ENCODE measurements at places on chromosomes 1 and 21. TPM values are rescaled to one million over a fixed set of nuclear protein-coding genes. Genes with fewer than 3 reads are reported as not detected.

Gene SGIP1
- 53.4 TPM for total RNA-seq

Gene LAX1
- total RNA-seq = under 0.01 TPM

Gene SOX13
- total RNA-seq = 5.4 TPM

Gene TRIM17
- 0.66 TPM for total RNA-seq

Gene C8B
- total RNA-seq = not detected

Gene CLDN19
- not detected for total RNA-seq

Gene SHISA4
- total RNA-seq = 18.5 TPM

Gene CDCA8
- total RNA-seq = 34.8 TPM

Gene CTSS
- total RNA-seq = 11.8 TPM

Gene EPB41
- 56.7 TPM for total RNA-seq

Gene DPH2
- 43.4 TPM for total RNA-seq

Gene FCAMR
- total RNA-seq = not detected

Gene C1orf74
- 4.4 TPM for total RNA-seq

Gene FABP3
- 15.2 TPM for total RNA-seq

Gene CASQ1
- total RNA-seq = not detected

Gene LCE1E
- total RNA-seq = not detected

Gene NHLH1
- 0.14 TPM for total RNA-seq

Gene USF1
- total RNA-seq = 51.0 TPM

Gene MFAP2
- 63.1 TPM for total RNA-seq

Gene GJC2
- total RNA-seq = 2.4 TPM

Gene CITED4
- total RNA-seq = 10.2 TPM
